ENCODE measurements at places on chromosomes 11 and 22.

GRCh38 chr11:103035791-103036434 is 56.0 kb downstream of the DCUN1D5 start:
- no peak for DNase-seq

- no peak for DNase-seq
These were observed 13.7 kb upstream of the POU2AF2 start for GRCh38 chr11:111231836-111232235.

DNA sequence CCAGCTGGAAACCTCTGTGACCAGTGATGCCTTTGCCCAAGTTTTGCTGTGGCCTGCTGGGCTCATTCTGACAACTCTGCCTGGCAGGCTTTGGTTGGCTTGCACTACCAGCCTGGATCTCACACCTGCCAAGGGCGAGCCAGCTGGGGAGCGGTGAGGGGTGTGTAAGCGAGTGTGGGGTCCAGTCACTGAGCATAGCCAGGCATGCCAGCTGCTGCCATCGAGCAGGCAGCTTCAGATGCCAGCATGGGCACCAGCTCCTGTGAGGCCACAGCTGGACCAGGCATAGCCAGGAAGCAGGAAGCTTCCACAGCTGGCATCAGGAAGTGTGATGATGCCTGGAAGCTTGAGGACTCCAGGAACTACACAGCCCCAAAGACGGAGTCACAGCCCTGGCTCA is 1674.6 kb downstream of the LRRC4C start:
- DNase-seq, result no peak

DNA sequence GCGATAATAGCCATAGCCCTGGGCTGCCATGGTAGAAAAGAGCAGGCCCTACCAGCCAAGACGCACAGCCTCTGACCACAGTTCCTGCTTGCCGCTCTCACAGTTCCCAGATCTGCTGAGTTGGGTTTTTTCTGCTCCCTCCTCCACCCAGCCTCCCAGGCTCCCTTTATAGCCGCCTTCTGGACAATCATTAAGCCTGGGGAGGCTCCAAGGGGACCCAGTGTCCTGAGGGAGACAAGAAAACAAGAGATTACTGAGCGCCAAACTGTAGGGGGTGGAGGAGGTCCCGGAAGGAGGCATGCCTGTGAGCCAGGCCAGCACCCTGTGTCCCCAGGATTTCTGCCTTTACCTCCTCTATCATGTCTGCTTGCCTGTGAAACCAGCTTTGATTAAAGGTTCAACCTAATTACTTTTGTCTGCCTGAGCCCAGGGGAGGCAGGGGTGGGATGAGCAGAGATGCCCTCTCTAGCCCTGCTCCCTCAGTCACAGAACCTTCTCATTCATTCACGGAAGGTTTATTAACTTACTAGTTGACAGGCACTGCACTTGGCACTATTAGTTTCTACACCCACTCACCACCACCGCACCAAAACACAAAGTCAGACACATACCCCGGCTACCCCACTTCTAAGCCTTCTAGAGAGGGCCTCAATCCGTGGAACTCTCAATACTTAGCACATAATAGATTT is 1.2 kb downstream of the SLC37A4 start:
- no peak for DNase-seq

- no peak for DNase-seq
These were observed 240.5 kb upstream of the FAT3 start for GRCh38 chr11:91984033-91984584.

GRCh38 chr11:12280199-12280837 is 97.1 kb upstream of the PARVA start:
- no peak for DNase-seq

DNA sequence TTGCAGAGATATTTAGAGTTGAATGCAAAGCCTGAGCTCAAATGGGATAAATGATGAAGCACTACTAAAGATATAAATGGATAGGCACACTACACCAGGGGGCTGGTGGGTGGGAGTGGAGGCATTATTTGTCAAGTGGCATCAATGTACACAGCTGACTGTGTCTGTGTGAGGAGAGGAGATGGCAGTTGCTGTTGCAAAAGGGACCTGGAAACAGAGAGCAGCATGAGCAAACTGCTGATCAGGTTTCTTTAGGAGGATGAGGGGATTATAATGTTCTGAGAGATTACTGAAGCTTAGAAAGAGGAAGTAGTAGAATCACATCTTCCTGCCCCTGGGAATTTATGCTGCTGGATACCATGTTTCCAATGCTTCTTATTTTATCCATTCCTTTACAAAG is 39.4 kb upstream of the LIN7C start:
- no peak for DNase-seq

Measured in activated CD4-positive, alpha-beta T cell treated with anti-CD3 and anti-CD28 coated beads for 1 hour (primary cell).